ENCODE measurements at places on chromosomes 5 and 9.

DNA sequence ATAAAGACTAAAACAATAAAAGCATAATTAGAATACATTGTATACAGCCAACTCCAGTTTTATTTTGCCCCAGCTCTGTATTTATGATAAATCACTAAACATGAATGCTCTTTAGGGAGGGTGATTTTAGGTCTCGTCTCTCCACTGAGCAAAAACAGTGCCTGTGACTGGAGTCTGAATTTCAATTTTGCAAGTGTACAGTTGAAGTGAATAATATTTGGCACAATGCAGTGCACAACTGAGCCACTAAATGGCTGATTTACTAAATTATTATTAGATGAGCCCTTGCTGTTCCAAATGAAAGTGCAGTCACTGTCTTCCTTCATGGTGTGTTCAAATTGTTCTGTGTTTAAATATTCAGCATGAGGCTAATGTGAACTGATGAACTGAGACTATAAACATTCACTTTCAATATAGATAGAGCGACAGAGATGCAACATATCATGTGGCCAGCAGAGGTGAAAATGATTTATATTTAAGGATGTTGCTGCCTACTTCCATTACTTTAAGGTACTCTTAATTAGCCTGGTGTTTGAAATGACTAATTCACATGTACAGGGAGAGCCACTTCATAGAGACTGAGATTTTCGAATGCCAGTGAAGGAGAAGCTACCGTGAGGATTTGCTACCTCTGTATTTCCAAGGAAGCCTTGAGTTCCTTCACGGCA, 375.1 kb downstream of the EBF1 start:
- no peak for DNase-seq

DNA sequence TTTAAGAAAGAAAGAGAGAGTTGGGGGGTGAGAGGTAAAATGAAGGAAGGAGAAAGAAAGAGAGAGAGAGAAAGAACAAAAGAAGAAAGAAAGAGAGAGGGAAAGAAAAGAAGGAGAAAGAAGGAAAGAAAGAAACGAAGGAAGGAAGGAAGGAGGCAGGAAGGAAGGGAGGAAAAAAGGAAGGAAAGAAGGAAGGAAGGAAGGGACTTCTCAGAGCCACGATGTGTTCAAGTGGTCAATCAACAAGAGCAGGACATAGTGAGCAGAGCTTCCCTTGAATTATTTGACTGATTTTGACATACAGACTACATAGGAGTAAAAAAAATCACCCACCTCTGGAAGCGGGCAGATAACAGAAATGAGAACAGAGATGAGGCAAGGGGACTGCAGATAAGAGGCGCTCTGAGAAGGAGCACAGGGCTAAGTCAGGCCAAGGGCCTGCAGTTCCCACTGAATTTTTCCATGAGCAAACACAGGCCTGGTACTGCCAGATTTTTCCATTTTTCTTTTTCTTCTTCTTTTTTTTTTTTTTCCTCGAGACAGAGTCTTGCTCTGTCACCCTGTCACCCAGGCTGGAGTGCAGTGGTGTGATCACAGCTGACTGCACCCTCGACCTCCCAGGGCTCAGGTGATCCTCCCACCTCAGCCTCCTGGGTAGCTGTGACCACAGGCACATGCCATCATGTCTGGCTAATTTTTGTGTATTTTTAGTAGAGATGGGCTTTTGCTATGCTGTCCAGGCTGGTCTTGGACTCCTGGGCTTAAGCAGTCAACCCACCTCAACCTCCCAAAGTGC, 77.7 kb upstream of the IL17B start:
- DNase-seq: no peak

DNA sequence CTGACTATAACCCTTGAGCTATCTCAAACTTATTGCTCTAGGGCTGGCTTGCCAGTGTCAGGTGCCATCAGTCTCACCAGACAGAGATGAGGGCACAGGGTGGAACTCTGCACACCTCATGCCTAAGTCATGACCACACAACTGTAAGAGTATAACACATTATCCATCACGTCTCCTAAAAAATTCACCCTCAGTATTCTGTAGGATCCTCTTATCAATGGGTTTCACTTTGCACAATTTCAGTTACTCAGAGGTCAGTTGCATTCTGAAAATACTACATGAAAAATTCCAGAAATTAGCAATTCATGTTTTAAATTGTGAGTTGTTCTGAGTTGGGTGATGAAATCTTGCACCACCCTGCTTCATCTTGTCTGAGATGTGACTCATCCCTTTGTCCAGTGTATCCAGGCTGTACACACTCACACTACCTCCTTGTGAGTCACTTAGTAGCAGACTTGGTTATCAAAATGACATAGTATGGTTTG, 690.9 kb upstream of the CDH18 start:
- peak; percentile 98 for DNase-seq

- DNase-seq: no peak
Measured at GRCh38 chr5:151541571-151541970, 49.6 kb downstream of the FAT2 start.

DNA sequence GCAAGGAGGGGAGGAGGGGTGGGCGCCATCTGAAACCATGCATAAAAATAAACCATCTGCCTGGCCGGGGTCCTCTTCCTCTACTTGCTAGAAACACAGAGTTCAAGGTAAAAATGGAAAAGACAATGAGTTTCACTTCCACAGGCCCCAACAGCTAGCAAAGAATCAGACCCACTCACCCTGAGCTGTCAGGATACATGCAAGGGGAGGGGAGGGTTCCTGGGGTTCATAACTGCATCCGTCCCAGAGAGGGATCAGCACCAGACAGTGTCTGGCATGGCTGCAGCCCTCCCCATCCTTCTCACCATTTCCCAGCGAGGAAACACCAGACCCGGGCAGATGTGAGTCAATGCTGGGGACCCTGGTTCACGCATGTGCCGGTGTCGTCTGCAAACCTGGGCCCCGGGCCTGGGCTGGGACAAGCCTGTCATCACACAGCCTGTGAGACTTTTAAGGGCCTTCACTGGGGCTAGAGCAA, 55.4 kb downstream of the SEMA4D start:
- no peak for DNase-seq

GRCh38 chr5:135344349-135344748, 54.7 kb downstream of the MACROH2A1 start:
- peak; percentile 23 for DNase-seq

- DNase-seq: no peak
Measured at GRCh38 chr9:94734054-94734754, 7.7 kb downstream of the AOPEP start.

- DNase-seq: no peak
Measured at GRCh38 chr9:84736536-84736935, 67.0 kb downstream of the NTRK2 start.

DNA sequence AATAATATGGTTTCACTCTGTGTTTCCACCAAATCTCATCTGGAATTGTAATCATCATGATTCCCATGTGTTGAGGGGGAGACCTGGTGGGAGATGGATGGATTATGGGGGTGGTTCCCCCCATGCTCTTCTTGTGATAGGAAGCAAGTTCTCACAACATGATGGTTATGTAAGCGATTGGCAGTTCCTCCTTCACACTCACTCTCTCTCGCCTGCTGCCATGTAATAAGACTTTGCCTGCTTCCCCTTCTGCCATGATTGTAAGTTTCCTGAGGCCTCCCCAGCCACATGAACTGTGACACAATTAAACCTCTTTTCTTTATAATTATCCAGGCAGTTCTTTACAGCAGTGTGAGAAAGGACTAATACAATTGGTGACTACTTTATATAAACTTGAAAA, 48.4 kb downstream of the PTBP3 start:
- DNase-seq: no peak

DNA sequence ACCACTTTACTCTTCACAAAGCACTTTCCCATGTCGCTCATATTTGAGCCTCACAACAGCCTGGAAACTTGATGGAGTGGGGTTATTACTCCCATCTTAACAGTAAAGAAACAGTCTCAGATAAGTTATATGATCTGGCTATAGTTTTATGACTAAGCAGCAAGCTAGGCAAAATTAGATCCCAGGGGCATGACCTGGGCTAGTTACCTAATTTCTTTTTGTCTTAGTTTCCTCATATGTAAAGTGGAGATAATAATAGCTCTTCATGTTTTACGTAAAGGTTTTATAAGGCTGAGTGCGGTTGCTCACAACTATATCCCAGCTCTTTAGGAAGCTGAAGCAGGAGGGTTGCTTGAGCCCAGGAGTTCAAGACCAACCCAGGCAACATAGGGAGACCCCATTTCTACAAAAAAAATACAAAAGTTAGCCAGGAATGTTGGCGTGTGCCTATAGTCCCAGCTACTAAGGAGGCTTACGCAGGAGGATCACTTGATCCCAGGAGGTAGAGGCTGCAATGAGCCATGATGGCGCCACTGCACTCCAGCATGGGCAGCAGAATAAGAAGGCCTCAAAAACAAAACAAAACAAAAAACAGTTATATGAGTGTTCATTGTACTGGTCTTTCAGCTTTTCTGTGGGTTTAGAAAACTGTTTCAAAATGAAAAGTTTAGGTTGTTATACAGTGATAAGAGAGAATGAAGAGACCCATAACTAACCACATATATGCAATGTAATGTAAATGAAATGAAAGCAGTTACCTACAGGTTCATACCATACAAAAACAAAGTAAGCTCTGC, 6.5 kb upstream of the PLIN2 start:
- no peak for DNase-seq

DNA sequence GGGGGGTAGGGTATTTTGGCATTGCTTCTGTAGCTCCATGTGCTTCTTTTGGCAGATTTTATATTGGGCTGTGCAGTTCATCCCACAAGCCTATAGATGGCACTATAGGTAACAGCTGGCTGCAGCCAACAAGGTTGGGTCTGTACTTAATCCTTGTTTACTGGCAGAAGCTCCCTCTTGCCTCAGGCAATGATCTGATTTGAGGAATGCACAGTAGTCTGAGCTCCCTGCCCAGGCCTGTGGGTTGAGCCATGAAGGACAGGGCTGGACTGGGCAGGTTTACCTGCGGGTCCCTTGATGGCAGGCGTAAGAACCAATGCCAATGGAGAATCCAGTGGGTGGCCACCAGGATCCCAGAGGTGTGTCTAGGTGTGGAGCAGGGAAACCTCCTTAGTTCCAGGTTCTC, 11.7 kb upstream of the OR1J2 start:
- DNase-seq: peak; percentile 16

- DNase-seq: no peak
Measured at GRCh38 chr5:1140818-1141189, 28.9 kb upstream of the SLC12A7 start.

- no peak for DNase-seq
Measured at GRCh38 chr5:149628221-149628620, 46.9 kb downstream of the ARHGEF37 start.

- no peak for DNase-seq
Measured at GRCh38 chr5:107806271-107806670, 135.5 kb upstream of the EFNA5 start.

GRCh38 chr9:134962973-134963364, 45.3 kb upstream of the FCN1 start:
- DNase-seq: no peak

DNA sequence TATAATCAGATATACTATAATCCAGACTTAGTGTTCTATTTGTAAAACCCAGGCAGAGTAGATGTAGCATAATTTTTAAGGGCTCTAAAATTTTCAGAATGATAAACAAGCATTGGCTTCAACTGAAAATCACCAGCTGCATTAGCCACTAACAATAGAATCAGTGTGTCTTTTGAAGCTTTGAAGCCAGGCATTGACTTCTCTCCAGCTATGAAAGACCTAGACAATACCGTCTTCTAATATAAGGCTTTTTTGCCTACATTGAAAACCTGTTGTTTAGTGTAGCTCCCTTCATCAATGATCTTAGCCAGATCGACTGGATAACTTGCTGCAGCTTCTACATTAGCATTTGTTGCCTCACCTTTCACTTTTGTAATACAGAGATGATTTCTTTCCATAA, 1877.3 kb upstream of the ACO1 start:
- no peak for DNase-seq
